ENCODE measurements at places on chromosomes 3 and 15.

DNA sequence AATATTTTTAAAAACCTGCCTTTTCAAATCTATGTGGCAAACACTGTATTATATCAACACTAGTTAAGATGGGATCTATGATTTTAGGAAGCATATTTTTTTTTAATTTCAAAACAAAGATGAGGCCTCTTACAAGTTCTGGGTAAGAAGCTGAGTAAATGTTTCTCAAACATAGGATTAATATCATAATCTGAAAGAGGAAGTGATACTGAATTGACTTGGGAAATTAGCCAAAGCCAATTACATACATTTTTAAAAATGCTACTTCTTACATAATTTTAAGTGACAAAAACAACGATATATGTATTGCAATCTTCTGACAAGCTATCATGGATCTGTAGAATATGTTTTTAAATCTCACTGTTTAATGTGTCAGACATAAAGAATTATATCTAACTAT is 135.1 kb upstream of the UBP1 start:
- DNase-seq: no peak

DNA sequence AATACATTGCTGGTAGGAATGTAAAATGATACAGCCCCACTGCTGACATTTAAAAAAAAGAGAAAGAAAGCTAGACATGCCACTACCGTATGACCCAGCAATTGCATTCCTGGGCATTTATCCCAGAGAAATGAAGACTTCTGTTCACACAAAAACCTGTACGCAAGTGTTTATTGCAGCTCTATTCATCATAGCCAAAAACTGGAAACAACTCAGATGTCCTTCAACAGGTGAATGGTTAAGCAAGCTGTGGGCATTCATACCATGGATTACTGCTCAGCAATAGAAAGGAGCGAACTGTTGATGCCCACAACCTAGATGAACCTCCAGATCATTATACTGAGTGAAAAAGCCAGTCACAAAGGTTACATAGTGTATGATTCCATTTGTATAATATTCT is 132.5 kb downstream of the MAP2K5 start:
- DNase-seq: no peak

GRCh38 chr15:66936861-66937582 is 128.4 kb upstream of the SMAD3 start:
- DNase-seq: no peak

DNA sequence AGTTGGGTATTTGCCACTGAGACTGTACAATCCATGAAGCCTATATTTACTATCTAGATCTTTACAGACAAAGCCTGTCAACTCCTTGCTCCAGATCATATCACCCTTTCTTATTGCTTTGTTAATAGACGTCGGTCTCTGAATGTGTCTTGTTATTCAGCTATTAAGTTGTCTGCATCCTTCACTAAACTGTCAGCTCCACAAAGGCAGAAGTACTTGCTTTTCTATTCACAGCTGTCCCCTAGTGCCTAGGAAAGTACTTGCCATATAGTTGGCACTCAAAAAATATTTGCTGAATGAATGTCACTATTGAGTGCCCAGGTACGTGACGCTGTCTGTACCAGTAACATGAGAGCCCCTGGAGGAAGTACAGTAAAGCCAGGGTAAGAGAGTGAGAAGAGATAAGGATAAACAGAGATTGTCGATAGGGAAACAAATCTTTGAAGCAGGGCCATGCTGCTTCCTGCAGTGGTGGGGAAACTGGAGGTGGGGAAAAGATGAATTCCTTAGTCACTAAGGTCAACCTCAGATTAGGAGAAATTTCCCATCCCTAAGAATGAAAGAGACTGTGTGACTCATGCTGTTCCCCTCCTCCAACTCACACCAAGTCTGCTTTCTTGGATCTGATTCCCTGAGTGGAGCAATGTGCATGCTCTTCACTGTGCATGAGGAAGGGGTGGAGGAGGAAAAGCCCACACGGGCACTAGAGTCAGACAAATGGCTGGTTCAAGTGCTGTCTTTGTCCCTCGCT is 36.3 kb downstream of the PRICKLE2 start:
- DNase-seq: no peak

DNA sequence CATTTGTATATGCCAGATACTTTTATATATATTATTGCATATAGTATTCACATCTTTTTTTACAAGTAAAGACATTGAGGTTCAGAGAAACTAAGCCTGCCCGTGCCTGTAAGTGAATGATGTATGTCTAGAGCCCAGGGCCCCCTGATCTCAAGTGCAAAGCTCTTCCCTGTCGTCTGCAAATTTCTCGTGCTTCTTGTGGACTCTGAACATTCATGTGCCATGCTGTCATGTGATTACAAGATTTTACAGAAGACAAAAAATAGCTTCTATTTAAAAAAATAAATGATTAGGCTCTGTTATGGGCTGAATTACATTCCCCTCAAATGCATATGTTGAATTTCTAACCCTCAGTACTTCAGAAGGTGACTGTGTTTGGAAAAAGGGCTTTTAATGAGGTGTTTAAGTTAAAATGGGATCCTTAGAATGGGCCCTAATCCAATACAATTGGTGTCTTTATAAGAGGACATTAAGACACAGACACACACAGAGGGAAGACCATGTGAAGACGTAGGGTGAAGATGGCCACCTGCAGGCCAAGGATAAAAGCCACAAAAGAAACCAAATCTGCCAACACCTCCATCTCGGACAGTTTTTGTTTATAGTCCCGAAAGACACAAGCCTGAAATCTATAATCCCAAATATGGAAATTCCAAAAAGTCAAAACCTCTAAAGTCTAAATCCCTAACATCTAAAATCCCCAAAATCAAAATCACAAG is 3.9 kb upstream of the MASP1 start:
- no peak for DNase-seq

DNA sequence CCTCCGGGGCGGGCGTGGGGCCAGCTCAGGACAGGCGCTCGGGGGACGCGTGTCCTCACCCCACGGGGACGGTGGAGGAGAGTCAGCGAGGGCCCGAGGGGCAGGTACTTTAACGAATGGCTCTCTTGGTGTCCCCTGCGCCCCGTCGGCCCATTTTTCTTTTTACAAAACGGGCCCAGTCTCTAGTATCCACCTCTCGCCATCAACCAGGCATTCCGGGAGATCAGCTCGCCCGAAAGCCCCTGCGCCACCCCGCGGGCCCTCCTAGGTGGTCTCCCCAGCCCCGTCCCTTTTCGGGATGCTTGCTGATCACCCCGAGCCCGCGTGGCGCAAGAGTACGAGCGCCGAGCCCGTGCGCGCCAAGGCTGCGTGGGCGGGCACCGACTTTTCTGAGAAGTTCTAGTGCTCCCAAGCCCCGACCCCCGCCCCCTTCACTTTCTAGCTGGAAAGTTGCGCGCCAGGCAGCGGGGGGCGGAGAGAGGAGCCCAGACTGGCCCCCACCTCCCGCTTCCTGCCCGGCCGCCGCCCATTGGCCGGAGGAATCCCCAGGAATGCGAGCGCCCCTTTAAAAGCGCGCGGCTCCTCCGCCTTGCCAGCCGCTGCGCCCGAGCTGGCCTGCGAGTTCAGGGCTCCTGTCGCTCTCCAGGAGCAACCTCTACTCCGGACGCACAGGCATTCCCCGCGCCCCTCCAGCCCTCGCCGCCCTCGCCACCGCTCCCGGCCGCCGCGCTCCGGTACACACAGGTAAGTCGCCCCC is at the start of gene THBS1:
TSS of gene THBS1 (plus strand) at position 595 of the 757 bp plus-strand sequence. CDS start 779 bp downstream, outside the sequence.
- DNase-seq: peak; percentile 6

DNA sequence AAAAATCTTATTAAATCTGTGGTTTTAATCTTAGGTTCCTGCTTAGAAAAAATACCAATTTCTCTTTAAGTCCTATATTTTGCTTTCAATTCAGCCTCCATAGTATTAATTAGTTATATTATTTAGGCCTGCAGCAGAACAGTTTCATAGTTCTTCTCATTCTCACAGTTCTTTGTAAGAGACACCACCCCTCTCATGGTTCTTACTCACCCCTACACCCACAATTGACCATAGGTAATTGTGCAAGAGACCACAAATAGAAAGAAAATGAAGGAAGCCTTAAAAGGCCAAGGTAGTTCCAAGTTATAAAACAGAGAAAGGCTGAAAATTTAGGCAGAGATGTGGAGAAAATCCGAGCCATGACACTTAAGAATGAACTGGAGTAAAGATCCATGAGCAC is 415.3 kb downstream of the TIGIT start:
- no peak for DNase-seq

DNA sequence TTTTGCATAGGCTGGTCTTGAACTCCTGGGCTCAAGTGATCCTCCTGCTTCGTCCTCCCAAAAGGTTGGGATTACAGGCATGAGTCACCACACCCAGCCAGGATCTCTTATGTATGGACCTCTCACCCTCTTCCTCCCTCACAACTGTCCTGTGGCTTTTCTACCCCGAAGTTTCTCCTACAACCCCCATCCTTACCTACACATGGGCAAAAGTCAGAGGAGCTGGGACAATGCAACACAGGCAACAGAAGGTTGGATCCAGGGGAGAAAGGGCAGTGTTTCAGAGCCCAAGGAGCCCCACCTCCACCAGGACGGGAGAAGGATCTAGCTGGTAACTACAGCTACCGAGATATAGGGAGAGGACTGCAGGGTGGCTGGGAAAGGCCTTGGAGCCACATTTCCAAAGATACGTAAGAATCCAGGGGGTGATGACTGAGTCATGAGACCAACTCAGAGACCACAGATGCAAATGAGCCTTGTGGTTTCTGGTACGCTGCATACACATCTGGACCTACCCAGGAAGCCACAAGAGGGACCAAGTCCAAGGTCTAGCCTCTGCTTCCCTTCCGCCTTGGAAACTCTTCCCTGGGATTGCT is 13.6 kb downstream of the IGDCC4 start:
- DNase-seq: no peak

GRCh38 chr15:56980473-56980872 is 62.0 kb downstream of the TCF12 start:
- no peak for DNase-seq

- no peak for DNase-seq
These were observed 19.9 kb upstream of the LRRC58 start for GRCh38 chr3:120369037-120369467.

DNA sequence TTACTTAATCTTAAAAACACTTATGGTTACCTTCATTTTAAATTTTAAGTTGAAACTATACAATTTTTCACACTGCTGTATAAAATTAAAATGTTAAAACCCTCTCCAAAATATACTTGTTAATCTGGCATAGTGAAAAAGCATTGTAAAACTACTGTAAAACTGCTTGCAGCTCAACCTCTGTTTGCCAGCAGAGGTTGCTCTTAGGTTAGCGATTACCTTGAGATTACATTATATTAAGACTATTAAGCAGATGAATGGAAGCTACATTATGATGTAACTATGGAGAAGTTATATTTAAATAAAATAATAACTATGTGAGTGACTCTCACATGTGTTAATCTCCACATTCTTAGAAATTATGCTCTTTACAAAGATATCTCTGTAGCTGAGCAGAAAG is 143.6 kb upstream of the SLITRK3 start:
- DNase-seq: no peak

DNA sequence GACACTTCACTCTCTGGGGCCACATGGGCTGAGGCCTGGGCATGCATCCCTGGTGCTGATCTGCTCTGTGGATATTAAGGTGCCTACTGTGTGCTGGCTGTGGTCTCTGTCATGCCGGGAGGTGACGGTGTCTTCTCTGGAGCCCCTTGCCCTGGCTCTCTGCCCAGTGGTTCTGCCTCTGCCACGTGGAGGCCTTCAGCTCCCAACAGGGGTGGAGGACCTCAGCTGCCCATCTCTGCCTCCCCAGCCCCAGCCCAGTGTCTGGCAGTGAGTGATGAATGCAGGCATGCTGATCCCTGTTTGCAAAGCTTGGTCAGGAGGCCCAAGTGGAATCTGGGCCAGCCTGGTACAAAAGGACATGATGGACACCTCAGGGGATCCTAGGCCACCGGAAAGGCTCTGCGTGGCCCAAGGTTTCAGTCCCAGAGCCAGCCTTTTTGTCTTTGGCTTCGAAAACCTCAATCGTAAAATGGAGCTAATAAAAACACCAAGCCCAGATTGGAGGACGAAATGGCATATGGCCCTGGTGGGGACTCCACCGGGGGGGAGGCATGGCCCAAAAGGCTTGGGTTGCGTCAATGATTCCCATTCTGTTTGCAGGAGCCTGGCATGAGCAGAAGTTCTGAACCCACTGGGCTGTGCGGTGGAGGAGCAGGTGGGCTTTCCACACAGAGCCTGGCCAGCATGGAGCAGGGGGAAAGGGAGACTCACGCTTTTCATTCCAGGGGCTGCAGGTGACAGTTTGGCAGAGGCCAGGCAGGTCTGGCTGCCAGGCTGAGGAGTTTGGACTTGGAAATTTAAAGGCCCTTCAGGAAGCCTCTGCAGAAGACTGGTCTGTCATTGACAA is 54.7 kb upstream of the KLF13 start:
- no peak for DNase-seq

- peak; percentile 50 for DNase-seq
These were observed 585 bp downstream of the CSK start for GRCh38 chr15:74782259-74783071.

All from stimulated activated CD8-positive, alpha-beta memory T cell treated with anti-CD3 and anti-CD28 coated beads, Interleukin-2, amount 100 ng/mL, for 1 hour (primary cell).